ENCODE measurements at places on chromosomes 7 and 10.

- no peak for DNase-seq
Measured at GRCh38 chr7:6395898-6396595, 51.7 kb downstream of the DAGLB start.

- no peak for DNase-seq
Measured at GRCh38 chr10:92773776-92774175, 74.5 kb upstream of the EXOC6 start.

DNA sequence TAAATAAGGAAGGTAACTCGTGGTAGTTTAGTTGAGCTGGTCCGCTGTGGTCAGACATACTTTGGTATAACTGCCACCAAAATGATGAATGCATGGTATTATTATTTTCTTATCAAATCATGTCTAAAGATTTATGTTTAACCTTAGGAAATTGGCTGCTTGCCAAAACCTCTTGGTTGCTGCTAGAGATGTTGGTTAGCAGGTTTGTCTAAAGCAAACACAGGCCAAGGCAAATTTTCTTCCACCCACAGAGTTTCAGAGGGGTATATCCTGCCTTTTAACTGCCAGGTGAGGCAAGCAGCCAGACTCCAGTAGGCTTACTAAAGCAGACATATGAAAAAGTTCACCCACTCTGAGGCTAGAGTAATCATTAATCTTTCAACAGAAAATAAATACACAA is 101.4 kb downstream of the SEMA3E start:
- DNase-seq, result no peak

DNA sequence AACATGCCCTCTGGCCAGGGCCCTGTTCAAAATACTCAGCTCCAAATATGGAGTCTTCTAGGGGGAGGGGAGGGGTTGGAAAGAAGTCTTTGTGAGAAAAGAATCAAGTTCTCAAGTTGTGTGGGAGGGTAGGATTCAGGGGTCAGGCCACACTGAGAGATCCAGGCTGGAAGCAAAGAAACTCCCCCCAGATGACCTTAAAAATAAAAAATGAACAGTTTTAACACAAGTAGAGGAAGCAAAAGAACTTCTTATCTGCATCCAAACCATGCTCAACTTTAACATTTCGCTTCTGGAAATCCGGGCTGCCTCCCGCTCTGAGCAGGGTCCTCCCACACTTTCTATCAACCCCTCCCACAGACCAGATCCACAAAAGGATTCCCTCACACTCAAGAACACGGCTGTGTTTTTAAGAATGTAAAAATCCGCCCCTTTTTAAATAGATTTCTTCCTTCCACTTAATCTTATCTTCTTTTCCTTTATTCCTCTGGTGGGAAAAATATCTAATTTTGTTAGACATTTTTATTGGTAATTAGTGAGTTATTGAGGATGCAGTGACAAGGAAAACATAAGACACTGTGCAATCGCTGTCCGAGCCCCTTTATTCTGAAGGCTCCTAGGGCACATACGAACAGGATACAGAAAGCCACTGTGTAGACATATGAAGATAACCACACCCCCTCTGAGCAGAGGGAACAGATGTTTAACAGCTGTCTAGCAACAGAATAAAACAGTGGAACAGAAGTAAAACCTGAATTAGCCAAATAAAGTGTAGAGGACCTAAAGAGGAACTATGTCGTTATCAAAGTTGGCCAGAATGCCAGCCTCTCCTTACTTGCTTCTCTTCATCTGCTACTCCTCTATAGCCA is 43.8 kb downstream of the CYTH3 start:
- no peak for DNase-seq

DNA sequence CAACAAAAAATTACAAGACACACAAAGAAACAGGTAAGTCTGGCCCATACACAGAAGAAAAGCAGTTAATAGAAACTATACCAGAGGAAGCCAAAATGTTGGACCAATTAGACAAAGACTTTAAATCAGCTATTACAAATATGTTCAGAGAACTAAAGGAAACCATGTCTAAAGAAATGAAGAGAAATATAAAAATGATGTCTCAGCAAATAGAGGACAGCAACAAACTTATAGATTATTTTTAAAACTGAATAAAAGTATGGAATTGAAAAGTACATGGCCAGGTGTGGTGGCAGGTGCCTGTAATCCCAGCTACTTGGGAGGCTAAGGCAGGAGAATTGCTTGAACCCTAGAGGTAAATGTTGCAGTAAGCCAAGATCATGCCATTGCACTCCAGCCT is 58.5 kb downstream of the LHFPL3 start:
- no peak for DNase-seq

GRCh38 chr7:115066634-115067033 is 144.7 kb downstream of the MDFIC start:
- DNase-seq, result no peak

DNA sequence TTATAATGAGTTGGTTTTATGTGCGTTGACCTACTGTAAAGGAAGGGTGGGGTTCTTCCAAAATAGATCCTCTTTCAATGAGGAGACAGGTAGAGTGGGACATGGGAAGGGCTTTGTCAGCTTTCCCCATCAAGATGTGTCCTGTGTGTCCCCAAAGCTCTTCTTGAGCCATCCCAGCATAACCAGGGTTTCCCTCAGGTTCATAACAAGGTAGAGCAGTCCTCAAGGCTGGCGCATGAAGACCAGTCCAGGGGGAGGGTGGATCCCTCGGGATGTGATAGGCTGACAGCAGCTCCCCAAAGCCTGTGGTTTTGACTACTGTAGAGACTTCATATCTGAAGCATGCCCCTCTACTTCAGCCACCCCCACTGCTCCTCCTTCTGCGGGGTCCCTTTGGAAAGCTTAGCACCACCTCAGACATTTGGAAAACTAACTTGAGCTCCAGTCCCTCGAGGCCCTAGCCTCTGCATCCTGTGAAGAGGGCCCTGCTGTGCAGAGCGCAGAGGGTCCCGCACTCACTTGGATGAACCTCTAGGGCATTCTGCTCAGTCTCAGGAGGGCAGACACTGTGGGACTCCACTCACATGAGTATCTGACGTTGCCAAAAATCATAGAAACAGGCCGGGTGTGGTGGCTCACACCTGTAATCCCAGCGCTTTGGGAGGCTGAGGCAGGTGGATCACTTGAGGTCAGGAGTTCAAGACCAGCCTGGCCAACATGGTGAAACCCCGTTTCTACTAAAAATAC is 1.1 kb upstream of the GIMAP8 start:
- DNase-seq, result peak; percentile 26

DNA sequence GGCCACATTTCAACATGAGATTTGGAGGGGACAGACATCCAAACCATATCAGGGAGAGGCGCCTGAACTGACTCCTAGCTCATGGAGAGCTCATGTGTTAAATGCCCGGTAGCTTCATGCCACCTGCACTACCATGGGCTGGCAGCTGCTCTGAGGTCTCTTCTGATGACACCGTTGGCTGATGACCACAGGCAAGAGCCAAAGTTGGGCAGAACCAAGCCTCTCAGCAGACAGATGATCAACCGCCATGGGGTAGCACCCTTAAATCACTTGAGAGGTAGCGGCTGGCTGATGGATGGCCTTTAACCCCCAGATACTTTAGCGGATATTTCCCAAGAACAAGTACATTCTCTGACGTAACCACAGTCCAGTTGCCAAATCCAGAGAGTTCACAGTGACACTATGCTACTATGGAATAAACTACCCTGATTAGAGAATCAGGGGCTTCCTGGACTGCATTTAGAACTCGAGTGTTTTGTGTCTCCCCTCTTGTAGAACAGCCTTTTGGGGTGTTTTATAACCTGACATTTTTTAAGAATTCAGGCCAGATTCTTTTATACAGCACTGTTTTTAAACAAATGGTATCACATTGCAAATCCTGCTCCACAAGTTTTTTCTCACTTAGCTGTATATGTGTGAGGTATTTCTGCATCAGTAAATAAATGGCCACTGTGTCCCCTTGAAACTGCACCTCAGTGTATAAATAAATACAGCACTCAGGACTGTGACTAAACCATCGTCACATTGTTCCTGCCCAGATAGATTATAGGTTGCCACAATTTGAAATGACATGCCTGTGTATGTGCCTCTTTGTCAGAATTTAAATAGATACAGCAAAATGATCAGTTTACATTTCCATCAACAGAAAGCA is 30.8 kb upstream of the DRGX start:
- DNase-seq, result no peak

GRCh38 chr10:126049759-126050700 is 153.7 kb downstream of the FANK1 start:
- no peak for DNase-seq

GRCh38 chr7:1297017-1297960 is 64.6 kb downstream of the UNCX start:
- DNase-seq, result no peak

GRCh38 chr7:36887969-36888368 is 163.7 kb upstream of the AOAH start:
- no peak for DNase-seq

DNA sequence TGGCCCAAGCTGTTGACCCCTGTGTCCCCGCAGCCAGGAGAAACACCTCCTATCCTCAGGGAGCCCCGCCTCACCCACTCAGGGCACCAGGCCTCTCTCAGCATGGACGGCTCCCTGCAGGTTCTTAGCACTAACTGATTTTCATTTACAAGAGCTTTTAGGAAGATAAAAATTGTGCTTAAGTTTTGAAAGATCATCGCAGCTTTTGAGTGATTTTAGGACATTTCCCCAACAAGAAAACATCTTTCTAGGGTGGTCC is 22.1 kb downstream of the EBF3 start:
- DNase-seq, result no peak

GRCh38 chr10:93790439-93790838 is 32.7 kb downstream of the LGI1 start:
- no peak for DNase-seq

GRCh38 chr10:63712717-63713115 is 191.5 kb downstream of the REEP3 start:
- DNase-seq, result no peak

- DNase-seq, result no peak
Measured at GRCh38 chr10:123958241-123958640, 66.6 kb upstream of the CPXM2 start.

- DNase-seq, result no peak
Measured at GRCh38 chr7:151517601-151518104, 2.0 kb downstream of the RHEB start.

DNA sequence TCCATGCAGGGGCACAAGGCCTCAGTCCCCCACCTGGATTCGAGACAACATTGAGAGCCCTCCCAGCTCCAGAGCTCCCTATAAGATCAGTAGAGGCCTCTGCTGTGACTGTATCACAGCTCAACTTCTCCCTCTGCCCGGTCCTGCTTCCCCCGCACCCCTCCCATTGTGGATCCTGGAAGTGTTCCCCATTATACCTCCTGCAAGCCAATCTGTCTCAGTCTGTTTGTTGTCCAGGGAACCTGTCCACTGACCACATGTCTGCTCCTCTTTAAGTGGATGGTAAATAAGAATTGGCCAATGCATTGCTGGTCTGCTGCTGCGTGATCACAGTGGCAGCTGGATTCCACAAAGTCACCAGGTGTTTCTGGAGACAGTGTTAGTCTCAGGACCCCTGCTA is 259.7 kb upstream of the HABP2 start:
- no peak for DNase-seq

GRCh38 chr10:86160890-86161585 is 205.6 kb downstream of the GRID1 start:
- DNase-seq, result no peak

DNA sequence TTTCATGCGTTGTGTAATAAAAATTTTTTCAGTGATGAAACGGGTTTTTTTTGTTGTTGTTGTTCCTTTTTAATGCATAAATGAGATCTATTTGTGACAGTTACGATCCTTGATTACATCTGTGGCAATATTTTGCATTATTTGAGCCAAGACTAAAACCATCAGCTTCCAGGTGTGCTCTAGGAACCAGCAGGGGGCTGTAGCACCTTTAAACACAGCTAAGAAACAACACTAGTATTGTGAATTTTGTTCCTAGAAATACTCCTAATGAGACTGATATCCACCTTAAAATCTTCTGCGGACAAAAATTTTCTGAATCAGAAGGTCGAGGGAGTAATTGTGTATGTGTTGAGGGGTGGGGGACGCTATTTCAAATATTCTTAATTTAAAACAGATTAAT is 52.6 kb downstream of the FGFBP3 start:
- DNase-seq, result no peak

Measured in stimulated activated CD4-positive, alpha-beta T cell treated with anti-CD3 and anti-CD28 coated beads, Interleukin-15, amount 100 ng/mL, for 24 hours (primary cell).